ENCODE measurements at places on chromosomes 2 and 18. TPM values are rescaled to one million over a fixed set of nuclear protein-coding genes. Genes with fewer than 3 reads are reported as not detected.

MYOM1 gene
- polyA plus RNA-seq = 1.7 TPM

RFX8 gene
- not detected for polyA plus RNA-seq

WDCP gene
- polyA plus RNA-seq = 15.7 TPM

CDK5R2 gene
- 3.1 TPM for polyA plus RNA-seq

MMADHC gene
- 250 TPM for polyA plus RNA-seq

TWIST2 gene
- not detected for polyA plus RNA-seq

C18orf54 gene
- 2.2 TPM for polyA plus RNA-seq

M1AP gene
- polyA plus RNA-seq = not detected

FAM161A gene
- 12.0 TPM for polyA plus RNA-seq

TTL gene
- 53.8 TPM for polyA plus RNA-seq

TPO gene
- not detected for polyA plus RNA-seq

KLHL30 gene
- polyA plus RNA-seq = not detected

TSGA10 gene
- 8.0 TPM for polyA plus RNA-seq

NEU2 gene
- not detected for polyA plus RNA-seq

EGR4 gene
- polyA plus RNA-seq = not detected

PLCD4 gene
- polyA plus RNA-seq = 9.3 TPM

BOLL gene
- polyA plus RNA-seq = not detected

NPHP1 gene
- polyA plus RNA-seq = 8.0 TPM

CACNB4 gene
- 29.0 TPM for polyA plus RNA-seq

FAP gene
- polyA plus RNA-seq = 0.16 TPM

SATB2 gene
- not detected for polyA plus RNA-seq

ELOA2 gene
- polyA plus RNA-seq = not detected

GLS gene
- polyA plus RNA-seq = 83.2 TPM

NEB gene
- 2.9 TPM for polyA plus RNA-seq

FAM168B gene
- polyA plus RNA-seq = 162 TPM

SKOR2 gene
- not detected for polyA plus RNA-seq

NYAP2 gene
- polyA plus RNA-seq = 1.1 TPM

LAMA1 gene
- polyA plus RNA-seq = 8.0 TPM

SH2D6 gene
- not detected for polyA plus RNA-seq

CTAGE1 gene
- not detected for polyA plus RNA-seq

SERPINB2 gene
- polyA plus RNA-seq = not detected

DRC1 gene
- polyA plus RNA-seq = 0.16 TPM

COL5A2 gene
- 6.6 TPM for polyA plus RNA-seq

MATN3 gene
- polyA plus RNA-seq = 0.60 TPM

KCNJ13 gene
- polyA plus RNA-seq = not detected

C1QL2 gene
- not detected for polyA plus RNA-seq

DARS1 gene
- 37.9 TPM for polyA plus RNA-seq

TUBA4B gene
- not detected for polyA plus RNA-seq

HOXD12 gene
- not detected for polyA plus RNA-seq

UGT1A7 gene
- not detected for polyA plus RNA-seq

GAREM2 gene
- polyA plus RNA-seq = 3.2 TPM

MEP1B gene
- not detected for polyA plus RNA-seq

GAD1 gene
- 66.4 TPM for polyA plus RNA-seq

ATP6V1B1 gene
- polyA plus RNA-seq = 0.42 TPM

FNDC4 gene
- 101 TPM for polyA plus RNA-seq
